ENCODE measurements at places on chromosomes 1 and 21.

DNA sequence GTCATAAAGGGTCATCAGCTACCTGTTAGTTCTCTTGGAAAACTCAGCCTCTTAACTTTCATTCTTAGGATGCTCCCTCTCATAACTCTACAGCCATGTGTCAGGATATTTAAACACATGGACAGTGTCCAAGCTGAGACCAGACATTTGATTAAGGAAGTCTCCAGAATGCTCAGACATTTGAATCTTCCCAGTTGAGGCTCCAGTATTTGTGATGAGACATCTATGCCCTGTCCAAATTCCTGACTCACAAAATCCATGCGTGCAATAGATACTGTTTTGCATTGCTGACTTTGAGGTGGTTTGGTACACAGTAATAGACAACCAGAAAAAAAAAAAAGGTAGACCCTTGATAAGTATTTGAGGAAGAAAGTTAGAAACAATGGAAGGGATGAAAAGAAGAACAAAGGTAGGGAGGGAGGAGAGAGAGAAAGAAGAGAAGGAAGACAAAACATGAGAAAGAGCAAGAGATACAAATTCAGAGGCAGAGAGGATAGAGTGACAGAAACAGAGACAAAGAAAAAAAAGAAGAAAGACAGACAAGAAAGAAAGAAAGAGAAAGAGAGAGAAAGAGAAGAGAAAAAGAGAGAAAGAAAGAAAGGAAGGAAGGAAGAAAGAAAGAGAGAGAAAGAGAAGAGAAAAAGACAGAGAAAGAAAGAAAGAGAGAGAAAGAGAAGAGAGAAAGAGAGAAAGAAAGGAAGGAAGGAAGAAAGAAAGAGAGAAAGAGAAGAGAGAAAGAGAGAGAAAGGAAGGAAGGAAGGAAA lies 275.5 kb upstream of the PRMT6 start:
- no peak for DNase-seq

- DNase-seq, result no peak
These were observed 3.7 kb downstream of the IFI6 start for GRCh38 chr1:27668121-27668807.

DNA sequence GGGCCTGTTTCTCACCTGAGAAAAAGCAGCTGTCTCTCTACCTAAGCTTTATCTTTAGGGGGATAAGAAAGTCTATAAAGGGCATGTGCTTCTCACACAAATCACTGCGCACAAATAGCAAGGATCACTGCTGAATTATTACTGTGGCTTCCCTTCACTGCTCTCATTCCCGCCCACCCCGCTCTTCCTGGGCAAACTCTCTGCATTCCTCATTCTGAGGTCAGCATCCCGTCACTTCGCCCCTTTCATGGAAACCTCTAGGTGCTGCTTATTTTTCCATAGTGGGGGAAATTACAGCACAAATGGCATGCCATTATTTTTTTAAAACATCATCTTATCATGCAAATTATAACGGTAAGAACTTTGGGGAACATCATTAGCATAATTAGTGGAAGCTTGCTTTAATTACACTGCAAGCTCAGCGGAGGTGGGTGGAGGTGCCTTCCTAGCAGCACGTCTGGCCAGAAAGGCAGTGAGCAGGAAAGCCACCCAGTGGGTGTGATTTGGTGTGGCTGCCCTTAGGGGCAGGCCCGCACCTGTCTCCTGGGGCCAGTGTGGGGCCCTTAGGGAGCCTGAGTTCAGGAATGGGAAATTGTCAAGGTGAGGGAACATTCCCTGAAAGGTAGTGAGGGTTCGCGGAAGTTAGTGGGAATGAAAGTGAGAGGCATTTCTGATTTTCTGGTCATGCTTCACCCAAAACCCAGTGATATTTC lies 105.9 kb downstream of the LAMC2 start:
- no peak for DNase-seq

GRCh38 chr1:166933633-166934032 lies 41.7 kb downstream of the ILDR2 start:
- DNase-seq, result no peak

DNA sequence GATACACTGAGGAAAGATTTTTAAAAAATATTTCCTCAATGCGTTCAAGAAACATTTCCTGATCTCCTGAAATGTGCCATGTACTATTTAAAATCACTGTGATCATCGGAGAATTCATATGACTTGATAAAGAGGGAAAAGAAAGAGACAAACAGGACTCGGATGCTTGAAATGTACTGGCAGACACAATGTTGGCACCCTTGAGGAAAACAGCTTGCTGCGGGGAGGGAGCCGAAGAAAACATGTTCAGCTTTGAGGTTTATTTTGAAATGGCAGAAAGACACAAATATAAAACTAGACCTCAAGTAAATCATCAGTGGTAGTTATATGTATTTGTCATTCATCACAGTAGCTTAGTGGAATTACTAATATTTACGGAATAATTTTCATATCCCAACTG lies 100.9 kb upstream of the BRINP3 start:
- no peak for DNase-seq

- peak; percentile 37 for DNase-seq
These were observed 963.4 kb upstream of the ADGRL4 start for GRCh38 chr1:79969886-79970285.

DNA sequence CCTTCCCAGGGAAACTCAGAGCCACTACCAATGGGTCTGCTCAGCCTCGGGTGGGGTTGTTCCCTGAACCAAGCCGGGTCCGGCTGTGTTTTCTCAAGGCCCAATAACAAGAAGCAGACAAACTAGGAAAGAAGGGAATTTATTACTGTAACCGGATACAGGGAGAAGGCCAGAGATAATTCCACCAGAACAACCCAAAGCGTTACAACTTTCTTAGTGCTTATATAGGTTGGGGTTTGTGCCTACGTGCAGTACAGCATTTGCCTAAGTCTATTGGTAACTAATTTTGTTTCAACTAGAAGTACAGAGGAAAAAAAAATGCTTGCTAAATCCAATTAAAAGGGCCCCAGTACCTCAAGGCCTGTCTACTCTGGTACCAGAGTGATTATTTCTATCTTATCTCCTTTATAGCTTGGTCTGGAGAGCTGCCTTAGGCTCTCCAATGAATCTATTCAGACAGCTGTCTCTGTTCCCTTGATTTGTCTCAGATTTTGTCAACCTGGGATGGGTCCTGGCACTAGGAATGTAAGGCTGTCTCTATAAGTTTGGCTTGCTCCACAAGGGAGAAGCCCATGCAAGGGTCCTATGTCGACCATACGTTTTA lies 57.3 kb upstream of the CCDC190 start:
- no peak for DNase-seq

DNA sequence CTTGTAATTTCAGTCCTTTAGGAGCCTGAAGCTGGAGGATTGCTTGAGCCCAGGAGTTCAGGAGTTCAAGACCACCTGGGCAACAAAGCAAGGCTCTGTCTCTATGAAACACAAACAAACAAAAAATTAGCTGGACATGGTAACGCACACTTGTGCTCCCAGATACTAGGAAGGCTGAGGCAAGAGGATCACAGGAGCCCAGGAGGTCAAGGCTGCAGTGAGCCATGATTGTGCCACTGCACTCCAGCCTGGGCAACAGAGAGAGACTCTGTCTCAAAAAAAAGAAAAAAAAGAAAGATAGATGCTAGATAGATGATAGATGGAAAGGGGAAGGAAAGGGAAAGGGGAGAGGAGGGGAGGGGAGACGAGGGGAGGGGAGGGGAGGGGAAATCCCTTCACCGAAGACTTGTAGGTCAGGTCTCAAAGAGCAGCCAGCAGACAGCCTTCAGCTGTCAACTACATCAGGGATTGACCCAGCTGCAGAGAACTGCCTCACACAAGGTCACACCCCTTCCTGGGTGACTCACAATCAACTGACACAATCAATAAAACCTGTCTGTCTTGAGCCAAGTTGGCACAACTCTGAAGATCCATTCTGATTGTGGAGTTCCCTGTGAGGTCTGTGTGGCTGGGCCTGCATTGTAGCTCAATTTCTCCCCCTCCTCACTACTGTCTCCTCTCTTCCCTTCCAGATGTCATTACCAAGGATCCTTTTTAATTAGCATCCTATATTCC lies 200.6 kb downstream of the RGS7 start:
- DNase-seq, result peak; percentile 76

- DNase-seq, result peak; percentile 70
These were observed 17.3 kb downstream of the CA6 start for GRCh38 chr1:8962812-8963530.

GRCh38 chr1:114353262-114353661 lies 157.7 kb downstream of the TRIM33 start:
- DNase-seq, result peak; percentile 53

DNA sequence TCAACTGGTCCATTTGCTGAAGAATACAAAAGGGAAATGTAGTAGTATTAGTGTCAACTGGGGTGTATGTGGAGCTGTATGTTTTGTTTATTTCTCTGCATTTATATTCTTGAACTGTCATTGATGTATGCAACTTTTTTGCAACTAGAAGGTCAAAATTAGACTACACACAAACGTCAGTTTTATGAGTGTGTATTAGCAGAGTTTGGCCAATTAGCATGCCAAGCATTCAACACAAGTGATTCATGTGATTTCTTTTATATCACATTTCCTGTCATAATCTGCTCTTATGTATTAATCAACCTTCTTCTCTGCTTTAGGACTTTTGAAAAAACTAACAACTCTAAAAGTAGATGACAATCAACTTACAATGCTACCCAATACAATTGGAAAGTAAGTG lies 211.1 kb downstream of the LRRC40 start:
- DNase-seq, result no peak

DNA sequence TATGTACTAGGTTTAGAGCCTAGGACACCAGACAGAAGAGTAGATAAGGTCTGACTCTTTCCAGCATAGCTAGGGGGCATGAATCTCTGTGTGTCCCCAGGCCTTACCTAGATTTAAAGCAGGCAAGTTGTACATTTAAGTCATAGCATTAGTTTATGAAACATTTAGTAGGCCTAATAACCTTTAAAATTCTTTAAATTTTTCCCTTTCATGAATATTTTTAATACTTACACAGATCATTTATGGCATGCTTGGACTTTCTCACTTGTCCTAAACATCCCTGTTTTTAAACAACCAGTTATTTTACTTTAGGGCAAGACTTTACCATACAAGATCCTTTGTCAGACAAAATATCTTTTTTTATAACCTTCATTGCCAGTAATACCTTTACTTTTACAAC lies 258.4 kb upstream of the ZRANB2 start:
- DNase-seq, result no peak

DNA sequence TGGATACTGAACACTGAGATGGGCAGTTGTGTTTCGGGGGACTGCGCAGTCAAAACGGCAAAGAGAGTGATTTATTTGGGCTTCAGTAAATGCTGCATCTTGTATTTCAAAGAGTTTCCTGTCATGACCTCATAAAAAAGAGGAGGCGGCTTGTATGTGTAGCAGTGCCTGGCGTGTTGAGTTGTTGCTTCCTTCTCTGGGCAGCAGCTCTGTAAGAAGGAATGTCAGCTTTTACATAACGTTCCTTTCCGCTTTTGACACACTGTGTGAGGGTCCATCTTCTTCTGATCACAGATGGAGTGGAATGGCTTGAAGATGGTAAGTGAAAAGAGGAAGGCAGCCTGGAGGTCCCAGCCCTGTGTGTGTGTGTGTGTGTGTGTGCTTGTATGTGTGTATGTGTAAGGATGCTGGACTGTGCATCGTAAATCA lies 941 bp downstream of the ELAVL4 start:
- peak; percentile 74 for DNase-seq

DNA sequence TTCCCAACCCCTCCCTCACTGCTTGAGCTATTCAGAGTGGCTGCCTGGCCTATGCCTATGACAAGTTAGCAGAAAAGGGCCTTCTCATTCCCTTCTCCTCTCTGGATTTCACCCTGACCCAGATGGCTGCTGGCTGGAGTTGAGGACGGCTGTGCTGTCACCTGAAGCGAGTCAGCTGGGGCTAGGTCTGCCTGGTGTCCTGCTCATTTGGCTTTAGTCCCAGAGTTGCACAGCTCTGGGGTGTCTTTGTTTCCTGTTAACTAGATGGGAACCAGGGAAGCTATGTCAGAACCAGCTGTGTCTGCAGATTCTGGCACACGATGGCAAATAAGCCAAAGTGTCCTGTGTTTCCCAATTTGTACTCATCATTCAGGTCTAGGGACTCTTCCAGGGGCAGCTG lies 52.9 kb downstream of the CNIH3 start:
- DNase-seq, result peak; percentile 32

GRCh38 chr1:168629466-168629865 lies 53.1 kb downstream of the XCL1 start:
- no peak for DNase-seq

- no peak for DNase-seq
These were observed 53.6 kb downstream of the TESK2 start for GRCh38 chr1:45437323-45437722.

DNA sequence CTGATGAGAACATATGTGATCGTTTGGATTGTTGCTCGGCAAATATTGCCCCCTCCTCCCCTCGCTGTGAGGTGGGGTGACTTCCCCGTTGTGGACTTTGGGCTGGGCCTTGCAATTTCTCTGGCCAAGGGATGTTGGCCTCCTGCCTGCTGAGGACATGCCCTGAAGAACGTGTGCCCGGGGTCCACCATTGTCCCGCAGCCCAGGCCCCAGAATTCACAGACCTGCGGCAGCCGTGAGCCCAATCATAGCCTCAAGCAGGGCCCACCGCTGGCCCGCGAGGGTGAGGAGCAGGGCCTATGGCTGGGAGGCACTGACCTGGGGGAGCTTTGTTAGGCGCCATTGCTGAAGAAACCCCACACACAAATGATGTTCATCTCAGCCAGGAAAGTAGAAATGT lies 58.3 kb upstream of the ACTRT2 start:
- DNase-seq, result no peak

GRCh38 chr1:229420765-229421164 lies 13.1 kb downstream of the ACTA1 start:
- peak; percentile 14 for DNase-seq

DNA sequence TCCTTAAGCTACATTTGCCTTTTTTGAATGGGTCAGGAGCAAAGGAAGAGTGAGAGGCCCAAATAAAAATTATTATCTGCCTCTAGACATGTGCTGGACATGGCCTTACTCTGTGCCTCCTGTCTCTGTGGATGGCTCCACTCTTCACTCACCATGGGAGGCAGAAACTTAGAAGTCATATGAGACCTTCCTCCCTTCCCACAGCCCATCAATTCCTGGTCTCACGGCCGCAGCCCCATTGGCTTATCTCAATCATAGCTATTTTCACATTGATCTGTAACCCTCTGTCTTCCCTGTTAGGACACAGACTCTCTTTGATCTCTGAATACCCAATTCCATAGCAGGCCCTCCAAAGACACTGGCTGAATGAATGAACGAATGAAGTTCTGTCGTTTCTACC lies 14.2 kb upstream of the ADORA1 start:
- no peak for DNase-seq

DNA sequence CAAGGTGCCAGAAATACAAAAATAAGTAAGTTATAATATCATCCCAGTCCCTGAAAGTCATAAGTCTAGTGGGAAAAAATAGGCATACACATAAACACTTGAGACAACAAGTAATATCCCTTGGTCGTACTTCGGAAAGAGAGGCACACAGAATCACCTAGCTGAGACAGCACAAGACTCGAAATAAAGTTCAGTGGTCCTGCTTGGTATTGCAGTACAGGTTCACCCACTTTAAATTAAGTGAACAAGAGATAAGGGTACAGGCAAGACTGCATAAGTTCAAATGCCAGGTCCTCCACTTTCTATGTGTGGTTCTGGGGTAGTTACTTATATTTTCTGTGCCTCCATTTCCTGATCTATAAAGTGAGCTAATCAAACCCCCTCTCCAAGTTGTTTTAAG lies 47.6 kb downstream of the SEC16B start:
- no peak for DNase-seq
